NCI-H2029 treated with DMSO at 0.1 percent for 48 hours (cell line): ENCODE measurements at places on chromosomes 1 and 21.
A peak's percentile ranks its signal among the peaks of the same experiment; 100 is the strongest.

- DNase-seq: no peak
These were observed 77.8 kb downstream of the KCNK2 start for GRCh38 chr1:215160351-215160750.

GRCh38 chr21:35390013-35390776 is 341.1 kb upstream of the RUNX1 start:
- peak; percentile 66 for DNase-seq

DNA sequence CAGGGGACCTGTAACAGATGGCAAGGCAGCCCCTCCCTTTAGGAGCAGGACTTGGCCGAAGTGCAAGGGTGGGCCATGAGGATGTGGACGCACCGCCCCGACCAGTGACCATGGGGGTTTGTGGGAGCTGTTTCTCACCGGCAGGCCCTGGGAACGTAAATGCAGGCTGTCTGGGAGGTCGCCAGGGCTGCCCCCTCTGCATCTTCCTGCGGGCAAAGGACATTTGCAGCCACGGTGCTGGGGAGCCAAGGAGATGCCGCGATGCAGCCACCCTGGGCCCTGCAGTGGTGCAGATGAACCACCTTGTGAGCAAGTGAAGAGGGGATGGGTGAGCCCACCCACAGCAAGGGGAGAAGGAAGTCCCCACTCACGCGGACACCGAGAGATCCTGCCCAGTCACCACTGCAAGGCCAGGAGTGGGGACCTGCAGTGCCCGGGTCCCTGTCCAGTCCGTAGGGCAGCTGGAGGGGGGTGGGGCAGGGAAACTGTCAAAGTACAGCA is 121.1 kb downstream of the SIK1 start:
- DNase-seq: no peak

DNA sequence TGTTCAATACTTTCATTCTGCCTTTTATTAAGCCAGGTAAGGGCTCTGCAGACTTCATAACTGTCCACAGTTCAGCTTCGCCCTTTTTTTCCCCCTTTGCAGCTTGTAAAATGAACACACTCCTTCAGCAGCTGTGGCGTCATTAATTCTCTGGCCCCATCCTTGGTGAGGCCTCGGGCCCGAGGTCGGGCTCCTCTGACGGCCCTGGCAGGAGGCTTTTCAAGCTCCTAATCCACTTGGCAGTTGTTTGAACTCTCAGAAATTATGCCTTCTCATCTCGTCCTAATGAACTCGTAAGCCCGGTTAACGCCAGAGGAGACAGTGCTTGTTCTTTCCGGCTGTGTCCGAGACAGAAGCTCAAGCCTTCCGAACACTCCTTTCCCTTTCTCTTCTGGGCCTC is 18.1 kb upstream of the EPHA8 start:
- DNase-seq: no peak

DNA sequence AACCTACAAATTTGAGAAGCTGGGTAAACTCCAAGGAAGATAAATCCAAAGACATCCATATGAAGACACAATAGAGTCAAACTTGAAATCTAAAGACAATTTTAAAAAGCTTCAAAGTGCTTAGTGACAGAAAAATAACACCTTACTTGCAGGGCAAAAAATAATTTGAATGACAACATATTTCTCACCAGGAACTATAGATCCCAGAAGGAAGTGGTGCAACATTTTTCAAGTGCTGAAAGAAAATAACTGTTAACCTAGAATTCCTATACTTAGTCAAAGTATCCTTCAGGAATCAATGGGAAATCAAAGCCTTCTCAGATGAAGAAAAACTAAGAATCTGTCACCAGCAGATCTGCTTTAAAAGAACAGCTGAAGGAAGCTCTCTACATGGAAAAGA is 184.4 kb downstream of the HLX start:
- no peak for DNase-seq

- no peak for DNase-seq
These were observed 155.2 kb downstream of the DMRTA2 start for GRCh38 chr1:50268049-50268448.

DNA sequence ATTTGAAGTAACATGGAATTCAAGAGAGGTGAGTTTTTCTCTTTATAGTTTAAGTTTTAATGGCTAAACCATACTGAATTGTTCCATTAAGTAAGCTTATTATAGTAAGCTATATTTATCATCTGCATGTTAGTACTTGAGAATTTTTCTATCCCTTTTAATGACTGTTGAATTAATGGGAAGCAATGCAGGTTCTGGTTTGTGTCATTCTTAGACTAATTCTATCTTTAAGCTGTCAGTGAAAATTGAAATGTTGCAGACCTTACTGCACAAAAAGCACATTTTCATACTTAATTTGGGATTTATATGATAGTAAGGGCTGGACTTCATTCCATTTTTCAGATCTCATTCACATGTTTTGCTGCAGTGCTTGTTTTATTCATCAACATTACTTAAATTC is 25.9 kb downstream of the SRSF11 start:
- no peak for DNase-seq

- DNase-seq: no peak
These were observed 15.4 kb downstream of the TRIM67 start for GRCh38 chr1:231177226-231177625.

DNA sequence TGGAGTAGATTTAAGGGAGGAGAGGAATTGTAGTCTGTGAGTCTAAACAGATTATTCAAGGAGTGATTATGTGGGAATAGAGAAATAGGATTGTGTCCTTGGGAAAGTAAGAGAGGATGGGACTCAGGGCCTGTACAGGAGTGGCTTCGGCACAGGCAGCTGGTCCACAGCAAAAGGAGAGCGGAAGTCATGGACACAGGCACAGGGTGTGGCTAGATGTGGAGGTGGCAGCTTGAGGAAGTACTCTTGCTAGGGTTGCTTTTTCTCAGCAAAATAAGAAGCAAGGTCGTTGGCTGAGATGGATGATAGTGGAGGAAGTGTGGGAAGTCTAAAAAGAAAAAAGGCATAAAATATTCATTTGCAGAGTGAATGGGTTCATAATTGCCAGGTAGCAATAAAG is 18.5 kb upstream of the ZNF648 start:
- DNase-seq: no peak

- DNase-seq: no peak
These were observed 107.9 kb downstream of the SUSD4 start for GRCh38 chr1:223256034-223256433.

- no peak for DNase-seq
These were observed 14.7 kb upstream of the GSTM4 start for GRCh38 chr1:109641078-109641740.

DNA sequence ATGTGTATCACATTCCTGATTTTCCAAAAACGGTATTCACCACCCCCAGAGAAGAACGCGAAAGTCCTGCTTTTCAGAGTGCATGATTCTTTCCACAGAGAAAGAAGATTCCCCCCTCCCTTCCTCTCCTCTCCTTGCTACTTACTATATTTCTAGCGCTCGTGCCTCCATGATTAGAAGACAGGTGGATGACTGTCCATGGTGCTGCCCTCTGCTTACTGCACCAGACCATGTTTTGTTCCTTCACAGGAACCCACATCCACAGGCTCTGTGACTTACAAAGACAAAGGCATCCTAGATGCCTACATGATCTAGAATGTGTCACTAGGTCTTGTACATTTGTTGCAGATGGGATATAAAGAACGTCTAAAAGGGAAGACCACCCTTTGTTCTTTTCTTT is 49.1 kb upstream of the ZNF648 start:
- DNase-seq: no peak

GRCh38 chr1:86913896-86914600 is at the start of gene SELENOF:
Gene SELENOF, minus strand, starts transcription at chr1:86914126. Its CDS starts 15 bp downstream, at chr1:86914111.
- peak; percentile 99 for DNase-seq

DNA sequence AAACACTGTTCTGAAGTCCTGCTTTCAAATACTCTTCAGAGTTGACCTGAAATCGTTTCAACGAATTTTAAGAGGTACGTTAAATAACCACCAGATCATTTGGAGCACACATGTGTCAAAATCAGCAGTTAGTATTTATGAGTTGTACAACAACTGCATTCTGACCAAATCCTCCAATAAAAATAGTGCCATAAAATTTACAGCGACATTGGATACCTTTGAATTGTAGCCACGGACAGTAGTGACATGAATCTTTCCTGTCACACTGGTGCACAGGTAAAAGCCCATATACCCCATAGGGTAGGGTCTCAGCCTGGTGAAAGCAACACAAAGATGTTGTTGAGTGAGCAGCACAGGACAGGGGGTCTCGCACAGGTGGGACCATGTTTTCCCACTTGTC is 121.5 kb downstream of the CLIC6 start:
- DNase-seq: no peak

GRCh38 chr1:34500451-34500850 is 254.4 kb upstream of the GJB5 start:
- no peak for DNase-seq

DNA sequence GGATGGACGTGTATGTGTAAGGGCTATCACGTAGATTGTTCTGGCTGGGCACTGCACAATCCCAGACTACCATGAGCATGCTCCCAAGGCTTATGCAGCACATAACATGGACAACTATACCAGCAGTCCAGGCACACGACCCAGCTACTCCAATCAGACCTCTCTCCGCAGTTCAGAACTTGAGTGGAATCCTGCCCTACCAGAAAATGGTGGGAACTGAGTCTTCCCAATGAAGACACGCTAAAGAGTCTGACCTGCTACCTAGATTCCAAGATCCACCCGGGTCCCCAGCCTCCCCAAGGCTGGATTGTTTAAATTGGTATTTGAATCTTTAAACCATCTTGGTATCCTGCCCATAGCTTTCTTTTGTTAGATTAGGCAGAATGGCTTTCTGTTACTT is 251.3 kb upstream of the KAZN start:
- DNase-seq: no peak

DNA sequence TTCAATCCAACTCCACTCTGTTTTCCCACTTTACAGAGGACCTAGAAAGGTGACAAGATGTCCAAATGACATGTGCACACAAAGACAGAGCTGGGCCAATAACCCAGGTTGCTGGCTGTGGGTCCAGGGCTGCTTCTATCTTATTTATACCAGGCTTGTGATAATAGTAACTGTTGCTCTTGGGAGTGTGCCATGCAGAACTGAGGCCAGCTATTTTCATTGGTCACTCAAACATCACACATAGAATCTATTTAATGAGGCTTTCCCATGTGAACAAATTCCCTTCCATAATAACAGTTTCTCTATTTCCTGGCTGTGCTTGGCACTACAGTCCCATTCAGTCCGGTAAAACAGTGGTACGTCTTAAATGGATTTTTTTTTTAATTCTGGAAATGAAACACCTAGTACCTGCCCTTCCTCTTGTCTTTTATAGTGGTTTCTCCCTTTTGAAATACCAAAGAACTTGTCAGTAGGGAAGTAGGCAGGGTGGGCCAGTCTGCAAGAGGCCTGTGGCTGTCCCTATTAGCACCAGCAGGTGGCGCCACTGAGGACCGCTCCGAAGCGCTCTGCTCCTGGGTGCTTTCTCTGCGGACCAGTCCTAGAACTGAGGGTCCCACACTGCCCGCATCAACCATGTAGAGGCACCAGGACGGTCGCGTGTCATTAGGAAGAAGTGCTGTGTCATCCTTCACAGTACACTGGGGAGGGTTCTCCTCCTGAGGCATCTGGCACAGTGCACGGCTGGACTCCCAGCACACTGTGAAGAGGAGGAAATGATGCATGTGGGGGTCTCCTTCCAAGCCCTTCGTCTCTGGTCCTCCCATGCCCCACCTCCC is 52.1 kb downstream of the GPR161 start:
- no peak for DNase-seq

DNA sequence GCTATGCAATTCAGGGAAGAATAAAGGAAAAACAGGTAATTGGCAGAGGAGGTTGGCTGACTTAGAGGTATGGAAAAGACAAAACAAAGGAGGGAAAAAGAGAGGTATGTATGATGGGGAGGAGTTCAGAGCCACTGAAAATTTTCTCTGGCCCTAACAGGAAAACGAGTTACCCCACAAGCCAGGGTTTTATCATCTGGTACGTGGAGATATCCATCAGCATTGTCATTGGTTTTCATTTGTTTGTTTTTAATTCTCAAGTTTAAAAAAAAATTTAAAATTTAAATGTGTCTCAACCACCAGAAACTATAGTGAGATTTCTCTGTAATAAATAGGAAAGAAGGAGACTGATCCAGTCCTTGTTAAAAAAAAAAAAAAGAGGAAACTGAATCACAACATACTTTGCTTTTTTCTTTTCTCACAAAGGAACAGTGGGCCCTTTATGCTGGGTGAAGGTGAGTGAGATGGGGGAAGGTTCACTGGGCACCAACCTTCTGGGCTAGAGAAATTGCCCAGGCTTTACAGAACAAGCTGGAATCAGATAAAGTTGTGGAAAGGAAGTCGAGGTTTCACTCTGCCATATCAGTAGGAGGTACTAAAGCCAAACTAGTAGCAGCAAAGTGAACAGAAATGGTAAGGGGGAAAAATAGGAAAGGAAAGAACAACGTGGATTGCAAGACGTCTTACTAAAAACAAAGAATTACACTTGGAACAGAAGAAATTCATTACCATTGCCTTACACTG is 2.7 kb downstream of the IFNAR2 start:
- DNase-seq: no peak

- DNase-seq: no peak
These were observed 65.8 kb downstream of the AK5 start for GRCh38 chr1:77347646-77348045.

- no peak for DNase-seq
These were observed 16.2 kb downstream of the SLC16A1 start for GRCh38 chr1:112939810-112940209.

GRCh38 chr1:92975551-92976232 is 14.4 kb upstream of the DIPK1A start:
- DNase-seq: no peak

GRCh38 chr21:36246080-36246631 is 73.8 kb upstream of the MORC3 start:
- no peak for DNase-seq

GRCh38 chr1:210730023-210730422 is 401.3 kb downstream of the HHAT start:
- no peak for DNase-seq

DNA sequence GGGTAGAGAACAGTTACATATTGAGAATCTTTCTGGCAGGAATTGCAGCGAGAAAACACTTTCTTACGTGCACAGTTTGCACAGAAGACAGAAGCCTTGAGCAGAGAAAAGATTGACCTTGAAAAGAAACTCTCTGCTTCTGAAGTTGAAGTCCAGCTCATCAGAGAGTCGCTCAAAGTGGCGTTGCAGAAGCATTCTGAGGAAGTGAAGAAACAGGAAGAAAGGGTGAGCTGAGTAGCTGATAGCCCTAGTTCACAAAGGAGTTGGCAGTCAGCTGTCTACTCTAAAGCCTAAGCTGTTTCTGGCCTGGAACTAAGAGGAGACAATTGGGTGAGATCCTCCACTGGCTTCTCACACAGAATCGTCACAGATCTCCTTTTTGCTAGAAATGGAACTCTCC is 20.3 kb upstream of the SH3BGRL3 start:
- no peak for DNase-seq

GRCh38 chr1:203929741-203930309 is 68.4 kb downstream of the SNRPE start:
- DNase-seq: no peak

DNA sequence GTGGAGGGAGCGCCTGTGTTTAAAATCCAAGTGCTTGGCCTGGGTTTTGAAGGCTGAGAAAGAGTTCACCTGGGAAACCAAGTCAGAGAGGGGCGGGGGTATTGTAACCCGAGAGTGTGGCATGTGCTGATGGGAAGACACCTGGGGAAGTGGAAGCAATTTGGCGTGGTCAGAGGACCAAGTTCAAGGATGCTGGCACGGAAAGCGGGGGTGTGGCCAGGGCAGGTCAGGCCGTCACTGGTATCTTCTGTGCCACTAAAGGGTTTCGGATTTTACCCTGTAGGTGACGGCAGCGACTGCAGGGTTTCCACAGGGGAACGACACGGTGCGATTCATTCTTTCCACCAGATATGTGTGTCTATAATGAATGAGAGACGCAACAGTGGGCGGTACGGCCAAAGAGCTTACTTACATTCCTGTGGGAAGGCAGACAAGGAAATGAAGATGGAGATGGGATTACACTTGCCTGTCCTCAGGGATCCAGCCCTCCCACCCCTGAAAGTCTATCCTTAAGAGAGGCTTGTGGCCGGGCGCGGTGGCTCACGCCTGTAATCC is 31.3 kb downstream of the CA6 start:
- DNase-seq: no peak
